ENCODE measurements at places on chromosomes 2 and 18.
A peak's percentile ranks its signal among the peaks of the same experiment; 100 is the strongest.

- no peak for DNase-seq
Measured at GRCh38 chr2:16972276-16972675, 306.6 kb upstream of the CYRIA start.

DNA sequence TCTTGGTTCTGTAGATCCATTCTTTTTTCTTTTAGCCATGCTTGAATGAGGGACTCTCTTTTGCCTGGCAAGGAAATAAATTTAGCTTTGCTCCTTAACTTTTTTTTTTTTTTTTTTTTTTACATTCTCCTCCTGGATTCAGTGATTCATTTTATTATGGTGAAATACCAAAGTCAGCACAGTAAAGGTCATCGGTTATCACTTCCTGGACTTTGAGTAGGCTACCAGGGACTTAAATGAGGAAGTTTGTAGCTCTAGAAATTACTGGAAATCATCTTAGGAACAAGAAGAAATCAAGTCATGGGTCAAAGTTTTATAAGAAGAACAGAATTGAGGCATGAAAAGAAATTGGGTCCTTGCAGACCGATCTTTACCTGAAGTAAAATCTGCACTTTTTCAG lies 75.0 kb downstream of the SOCS6 start:
- DNase-seq = no peak

DNA sequence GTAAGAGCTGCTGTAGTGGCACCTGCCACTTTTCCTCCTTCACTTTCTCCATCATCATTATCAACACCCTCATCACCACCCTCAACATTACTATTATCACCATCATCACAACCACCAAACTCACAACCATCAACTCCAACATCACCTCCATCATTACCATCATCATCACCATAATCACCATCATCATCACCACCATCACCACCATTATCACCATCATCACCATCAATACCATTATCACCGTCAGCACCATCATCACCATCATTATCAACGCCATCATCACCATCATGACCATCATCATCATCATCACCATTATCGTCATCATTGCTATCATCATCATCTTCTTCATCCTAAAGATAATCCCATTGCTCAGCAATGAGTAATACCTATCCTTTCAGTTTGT lies 255.8 kb downstream of the CYRIA start:
- no peak for DNase-seq

GRCh38 chr2:238929242-238930081 lies 81.6 kb downstream of the TWIST2 start:
- DNase-seq = no peak

DNA sequence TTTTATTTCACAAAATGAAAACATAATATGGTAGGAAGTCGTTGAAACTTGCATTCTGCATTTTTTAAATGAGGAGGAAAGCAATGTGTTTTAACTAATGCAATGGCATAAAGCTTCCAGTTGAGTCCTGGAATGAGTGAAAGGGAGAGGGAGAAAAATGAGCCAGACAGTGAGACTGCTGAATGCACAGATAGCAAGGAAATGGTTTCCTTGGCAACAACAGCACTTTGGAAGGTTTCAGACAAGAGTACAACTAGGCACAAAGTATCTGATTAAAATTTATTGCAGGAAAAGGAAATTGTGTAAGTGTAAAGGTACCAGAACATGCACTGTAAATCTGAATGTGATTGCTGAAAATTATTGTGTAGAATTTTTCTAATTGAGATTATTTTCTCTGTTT lies 320.1 kb upstream of the KYNU start:
- DNase-seq = no peak

DNA sequence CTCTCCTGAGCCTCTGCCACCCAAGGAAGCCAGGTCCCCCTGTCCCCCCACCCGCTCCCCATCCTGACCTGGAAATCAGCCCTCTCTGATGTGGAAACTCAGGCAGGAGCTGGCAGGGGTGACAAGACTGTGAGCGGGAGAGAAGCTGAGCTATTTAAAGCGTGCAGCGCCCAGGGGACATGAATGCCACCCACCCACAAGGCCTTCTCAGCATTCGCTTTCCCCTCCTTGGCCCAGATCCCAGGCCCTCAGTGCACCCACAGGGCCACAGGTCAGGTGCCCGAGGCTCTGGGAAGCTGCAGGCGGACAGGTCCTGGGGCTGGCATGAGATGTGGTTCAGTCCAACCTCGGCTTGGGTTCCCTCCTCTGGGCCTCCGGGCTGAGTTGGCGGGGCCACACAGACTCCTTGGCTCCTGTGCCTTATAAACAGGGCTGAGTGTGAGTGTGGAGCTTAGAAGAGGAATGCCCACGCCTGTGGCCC lies 168.3 kb downstream of the SMAD7 start:
- no peak for DNase-seq

DNA sequence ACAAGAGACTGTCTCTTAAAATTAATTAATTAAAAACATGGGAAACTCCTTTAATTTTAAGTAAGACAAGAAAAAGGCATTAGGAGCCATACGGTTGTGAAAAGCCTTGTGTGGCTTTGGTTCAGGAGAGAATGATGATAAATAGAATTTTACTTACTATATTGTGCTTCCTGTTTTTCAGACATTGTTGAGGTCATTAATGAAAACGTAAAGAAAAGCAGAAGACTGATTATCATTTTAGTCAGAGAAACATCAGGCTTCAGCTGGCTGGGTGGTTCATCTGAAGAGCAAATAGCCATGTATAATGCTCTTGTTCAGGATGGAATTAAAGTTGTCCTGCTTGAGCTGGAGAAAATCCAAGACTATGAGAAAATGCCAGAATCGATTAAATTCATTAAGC lies 10.7 kb upstream of the IL1RL2 start:
- DNase-seq = no peak

- no peak for DNase-seq
Measured at GRCh38 chr2:43774617-43775016, 778 bp downstream of the DYNC2LI1 start.

- DNase-seq = no peak
Measured at GRCh38 chr2:226887940-226888339, 52.1 kb downstream of the RHBDD1 start.

GRCh38 chr2:198905881-198906612 lies 551.7 kb downstream of the SATB2 start:
- DNase-seq = no peak

DNA sequence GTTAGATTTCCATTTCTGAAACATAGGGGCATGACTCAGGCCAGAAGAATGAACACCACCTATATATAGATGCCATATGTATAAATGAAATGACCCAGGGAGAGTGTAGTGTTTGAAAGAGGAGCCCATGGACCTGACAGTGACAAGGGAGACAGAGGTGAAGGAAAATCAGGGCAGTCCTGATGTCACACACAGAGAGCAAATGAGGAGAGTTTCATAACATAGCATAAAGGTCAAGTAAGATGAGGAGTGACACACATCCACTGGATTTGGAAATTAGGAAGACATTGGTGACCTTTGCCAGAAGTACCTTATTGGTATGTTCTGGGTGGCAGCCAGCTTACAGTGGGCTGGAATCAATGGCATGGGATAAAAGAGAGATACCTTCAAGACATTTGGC lies 276.7 kb downstream of the ZNF385B start:
- no peak for DNase-seq

DNA sequence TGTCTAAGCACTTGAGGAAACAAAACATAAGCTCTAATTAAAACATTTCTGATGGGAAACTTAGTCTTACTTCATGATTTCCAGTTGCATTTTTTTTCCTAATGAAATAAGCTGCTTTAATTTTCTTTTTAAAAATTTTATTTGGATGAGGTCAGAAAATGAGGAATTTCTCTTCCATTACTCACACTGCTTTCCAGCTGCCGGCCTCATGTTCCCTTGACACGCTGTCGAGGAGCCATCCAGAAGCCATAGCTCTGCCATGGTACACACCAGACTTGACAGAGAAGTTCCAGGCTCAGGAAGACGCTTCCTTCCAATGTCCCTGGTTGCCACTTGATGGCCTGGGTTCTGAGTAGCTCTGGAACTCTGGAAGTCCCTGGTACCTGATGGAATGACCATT lies 12.1 kb upstream of the MAPRE2 start:
- no peak for DNase-seq

GRCh38 chr2:232386490-232386739 lies 7.9 kb downstream of the ALPP start:
- DNase-seq = no peak

- DNase-seq = no peak
Measured at GRCh38 chr18:24396082-24396633, 1.5 kb downstream of the OSBPL1A start.

- no peak for DNase-seq
Measured at GRCh38 chr2:173739006-173739405, 226.2 kb downstream of the SP3 start.

GRCh38 chr2:128628996-128629395 lies 310.3 kb upstream of the HS6ST1 start:
- no peak for DNase-seq

DNA sequence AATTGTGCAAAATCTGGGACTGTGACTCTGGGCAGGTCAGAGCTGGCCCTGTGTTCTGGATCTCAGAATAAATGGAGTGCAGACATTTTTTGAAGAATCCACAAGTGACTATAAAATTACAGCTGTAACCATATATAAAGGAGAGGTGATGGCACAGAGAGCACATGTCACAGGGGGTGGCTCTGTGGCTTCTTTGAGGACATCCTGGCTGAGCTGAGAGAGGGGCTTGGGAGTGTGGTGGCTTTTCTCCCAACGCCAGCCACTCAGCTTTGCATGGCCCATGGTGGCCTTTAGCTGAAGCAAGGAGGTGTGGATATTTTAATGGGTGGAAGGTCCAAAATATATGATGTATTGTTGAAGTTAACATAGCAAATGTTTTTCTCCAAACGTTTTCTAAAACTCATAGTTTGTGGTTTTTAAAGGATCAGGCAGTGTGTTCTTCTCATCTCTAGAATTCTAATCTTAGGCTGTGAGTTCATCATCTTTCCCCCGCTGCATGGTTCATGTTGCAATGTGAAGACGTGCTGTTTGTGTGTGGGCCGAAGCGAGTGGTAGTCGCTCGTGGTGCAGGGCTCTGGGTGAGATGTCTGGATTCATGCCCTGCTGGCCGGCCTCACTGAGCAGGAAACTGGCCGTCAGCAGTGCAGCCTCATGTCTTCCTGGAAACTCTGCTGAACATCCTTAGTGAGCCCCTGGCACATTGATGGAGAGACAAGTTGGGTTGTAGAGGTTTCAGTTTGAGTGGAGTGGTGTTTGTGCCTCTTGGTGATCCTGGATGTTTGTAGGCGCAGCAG lies 109.9 kb downstream of the ZNF236 start:
- DNase-seq = no peak

GRCh38 chr2:200913654-200914053 lies 24.5 kb downstream of the NIF3L1 start:
- no peak for DNase-seq

- no peak for DNase-seq
Measured at GRCh38 chr18:54109131-54109683, 115.3 kb downstream of the MBD2 start.

DNA sequence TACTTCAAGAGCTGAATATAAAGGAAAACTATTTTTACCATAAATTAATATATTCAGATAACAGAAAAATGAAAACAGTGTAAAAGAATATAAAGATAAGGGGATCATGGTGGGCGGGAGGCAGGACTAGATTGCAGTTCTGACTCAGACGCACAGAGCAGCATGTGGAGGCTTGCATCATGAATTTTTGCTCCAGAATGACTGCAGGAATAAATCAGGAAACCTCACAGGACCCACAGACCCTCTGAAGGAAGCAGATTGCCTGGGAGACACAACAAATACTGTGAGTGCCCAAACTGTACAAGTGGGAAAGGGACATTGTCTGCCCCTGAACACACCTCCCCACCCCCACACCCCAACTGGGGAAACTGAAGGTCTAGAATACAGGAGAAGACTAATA lies 19.2 kb upstream of the SIGLEC15 start:
- DNase-seq = no peak

- DNase-seq = peak; percentile 29
Measured at GRCh38 chr18:48314690-48315089, 94.5 kb downstream of the ZBTB7C start.

GRCh38 chr2:77513191-77513590 lies 9.0 kb downstream of the LRRTM4 start:
- no peak for DNase-seq

All from NCI-H82 (cell line).